ENCODE measurements at places on chromosomes 2 and 18.

DNA sequence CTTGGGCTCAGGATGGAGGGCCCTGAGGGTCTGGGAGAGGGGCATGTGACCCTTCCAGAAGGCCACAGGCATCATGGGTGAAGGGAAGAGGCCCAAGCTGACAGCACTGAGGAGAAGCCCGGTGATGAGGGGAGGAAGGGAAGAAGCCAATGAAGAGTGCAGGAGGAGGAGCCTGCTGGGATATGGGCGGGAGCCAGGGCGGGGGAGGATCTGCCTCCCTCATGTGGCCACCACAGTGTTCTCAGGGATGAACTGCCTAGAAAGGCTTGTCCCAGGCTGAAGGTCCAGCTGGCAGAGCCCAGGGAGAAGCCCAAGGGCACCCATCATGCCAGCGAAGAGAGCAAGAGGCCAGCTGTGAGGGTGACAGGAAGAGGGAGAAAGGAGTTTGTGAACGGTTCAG is 24.6 kb upstream of the PLB1 start:
- DNase-seq: no peak

DNA sequence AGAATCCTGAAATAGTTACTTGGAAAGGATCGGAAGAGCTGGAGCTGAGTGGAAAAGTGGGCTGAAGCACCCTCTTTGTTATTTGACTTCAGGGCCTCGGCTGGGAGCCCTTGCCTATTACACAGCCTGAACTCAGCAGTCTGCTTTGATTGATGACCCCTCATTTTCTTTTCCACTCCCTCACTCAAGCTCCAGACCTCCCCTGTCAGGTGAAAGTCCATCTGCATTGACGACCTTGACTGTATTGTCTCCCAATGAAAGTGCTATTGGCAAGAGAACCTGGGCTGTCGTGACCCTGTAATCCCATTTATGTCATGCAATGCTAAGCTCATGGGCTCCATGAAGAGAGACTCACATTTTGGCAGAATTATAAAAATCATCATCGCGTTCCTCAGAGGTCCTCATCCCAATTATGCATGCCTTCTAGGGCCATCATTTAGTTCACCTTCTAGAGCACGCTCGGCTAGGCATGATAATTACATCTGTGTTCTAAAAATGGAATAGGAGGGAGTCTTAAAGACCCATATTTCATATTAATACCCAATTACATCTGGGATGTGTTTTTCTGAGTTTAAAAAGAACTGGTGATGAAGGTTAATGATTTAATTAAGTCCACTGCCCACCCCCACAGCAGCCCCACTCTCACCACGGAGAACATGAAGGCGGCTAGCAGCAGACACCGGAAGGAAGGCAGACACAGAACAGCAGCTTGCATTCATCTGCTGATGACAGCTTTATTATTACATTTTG is 472.5 kb downstream of the PID1 start:
- DNase-seq: no peak

DNA sequence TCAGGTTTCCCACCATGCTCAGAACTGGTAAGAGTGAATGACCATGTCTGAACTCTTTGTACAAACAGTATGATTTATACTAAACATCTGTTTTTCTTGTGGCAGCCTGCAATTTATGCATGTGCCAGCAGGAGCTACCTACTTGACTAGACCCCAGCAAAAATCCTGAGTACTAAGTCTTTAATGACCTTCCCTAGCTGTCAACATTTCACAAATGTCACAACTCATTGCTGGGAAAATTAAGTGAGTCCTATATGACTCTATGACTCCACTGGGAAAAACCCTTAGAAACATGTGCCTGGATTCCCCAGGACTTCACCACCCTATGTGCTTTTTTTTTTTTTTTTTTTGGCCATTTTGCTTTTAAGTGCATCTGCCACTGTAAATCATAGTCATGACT is 1225.8 kb downstream of the SUCLG1 start:
- no peak for DNase-seq

DNA sequence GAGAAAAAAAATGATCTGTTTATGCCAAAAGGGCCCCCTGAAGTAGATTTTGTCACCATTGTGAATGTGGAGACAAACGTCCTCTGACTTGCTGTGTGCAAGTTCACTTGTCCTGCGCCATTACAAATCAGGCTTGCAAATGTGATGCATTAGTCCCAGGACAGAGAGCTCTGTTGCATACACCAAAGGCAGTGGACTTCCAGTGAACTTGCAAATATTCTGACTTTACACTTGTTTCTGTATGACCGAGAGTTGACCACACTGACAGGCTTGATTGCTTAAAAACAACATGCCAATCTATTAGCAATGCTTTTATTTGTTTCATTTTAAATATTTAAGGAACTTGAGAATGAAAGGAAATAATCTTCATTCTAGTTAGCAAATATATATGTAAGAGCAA is 293.2 kb downstream of the PLCL1 start:
- no peak for DNase-seq

DNA sequence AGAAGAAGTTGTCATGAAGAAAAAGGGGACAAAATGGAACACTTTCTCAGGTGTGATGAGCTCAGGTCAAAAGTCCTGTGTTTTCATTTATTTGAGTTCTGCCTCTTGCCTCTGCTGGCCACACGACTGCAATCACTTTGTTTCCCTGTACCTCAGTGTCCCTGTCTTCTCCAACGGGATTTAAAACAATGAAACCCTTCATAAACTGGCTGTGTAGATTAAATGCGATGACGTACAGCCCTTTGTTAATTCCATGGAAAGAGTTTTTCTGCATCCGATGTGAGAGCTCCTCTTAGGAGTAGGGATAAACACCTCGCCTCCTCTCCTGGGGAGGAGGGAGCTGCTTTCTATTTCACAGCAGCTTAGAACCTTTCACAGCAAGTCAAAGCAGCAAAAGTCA is 51.5 kb upstream of the CNGA3 start:
- DNase-seq: no peak

DNA sequence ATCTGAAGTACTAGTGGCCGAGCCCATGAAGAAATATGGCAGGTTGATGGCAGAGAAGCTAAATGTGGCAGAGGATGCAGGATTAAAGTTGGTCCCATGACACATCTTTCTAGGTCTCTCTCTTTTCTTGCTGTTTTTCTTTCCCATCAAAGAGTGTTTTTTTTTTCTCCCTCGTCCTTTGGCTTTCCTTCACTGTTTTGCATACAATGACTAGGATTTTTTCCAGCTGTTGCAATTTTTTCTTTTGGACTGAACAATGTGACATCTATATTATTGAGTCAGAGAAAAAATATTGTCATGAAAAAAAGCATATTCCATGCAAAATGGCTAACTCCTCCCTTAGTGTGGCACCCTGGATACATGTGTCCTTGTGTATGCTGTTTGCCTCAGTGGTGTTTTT is 939.5 kb upstream of the FANCL start:
- DNase-seq: no peak

DNA sequence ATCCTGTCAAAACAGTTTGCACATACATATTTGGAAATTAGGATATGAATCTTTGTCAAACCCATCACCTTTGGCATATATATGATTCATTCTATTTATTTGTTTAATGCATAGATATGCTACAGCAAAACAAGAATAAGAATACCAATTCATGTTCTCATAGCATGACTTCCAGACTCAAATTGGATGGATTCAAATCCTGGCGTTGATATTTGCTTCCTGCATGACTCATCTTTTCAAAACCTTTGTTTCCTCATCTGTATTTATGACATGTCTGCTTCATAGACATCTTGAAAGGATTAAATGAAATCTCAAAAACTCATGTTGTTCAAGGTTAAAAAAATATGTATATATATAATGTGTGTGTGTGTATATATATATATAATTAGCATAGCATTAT is 261.3 kb downstream of the MBD5 start:
- DNase-seq: no peak

DNA sequence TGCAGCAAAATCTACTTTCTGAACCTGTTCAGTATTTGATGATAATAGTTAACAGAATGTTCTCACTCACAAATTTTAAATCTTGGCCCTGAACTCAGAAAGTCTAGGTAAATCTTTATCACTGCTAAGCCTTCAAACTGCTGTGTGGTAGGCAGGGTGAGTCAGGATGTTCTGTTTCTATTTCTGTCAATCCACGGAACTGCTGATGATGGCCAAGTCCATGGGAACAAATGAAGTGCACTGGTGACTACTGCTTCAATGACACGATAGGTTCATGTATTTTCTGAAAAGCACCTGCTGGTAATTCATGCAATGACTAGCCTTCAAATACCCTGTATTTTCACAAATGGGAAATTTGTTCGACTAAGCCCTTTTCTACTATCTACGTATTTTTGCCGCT is 14.2 kb downstream of the NIFK start:
- DNase-seq: peak; percentile 22

DNA sequence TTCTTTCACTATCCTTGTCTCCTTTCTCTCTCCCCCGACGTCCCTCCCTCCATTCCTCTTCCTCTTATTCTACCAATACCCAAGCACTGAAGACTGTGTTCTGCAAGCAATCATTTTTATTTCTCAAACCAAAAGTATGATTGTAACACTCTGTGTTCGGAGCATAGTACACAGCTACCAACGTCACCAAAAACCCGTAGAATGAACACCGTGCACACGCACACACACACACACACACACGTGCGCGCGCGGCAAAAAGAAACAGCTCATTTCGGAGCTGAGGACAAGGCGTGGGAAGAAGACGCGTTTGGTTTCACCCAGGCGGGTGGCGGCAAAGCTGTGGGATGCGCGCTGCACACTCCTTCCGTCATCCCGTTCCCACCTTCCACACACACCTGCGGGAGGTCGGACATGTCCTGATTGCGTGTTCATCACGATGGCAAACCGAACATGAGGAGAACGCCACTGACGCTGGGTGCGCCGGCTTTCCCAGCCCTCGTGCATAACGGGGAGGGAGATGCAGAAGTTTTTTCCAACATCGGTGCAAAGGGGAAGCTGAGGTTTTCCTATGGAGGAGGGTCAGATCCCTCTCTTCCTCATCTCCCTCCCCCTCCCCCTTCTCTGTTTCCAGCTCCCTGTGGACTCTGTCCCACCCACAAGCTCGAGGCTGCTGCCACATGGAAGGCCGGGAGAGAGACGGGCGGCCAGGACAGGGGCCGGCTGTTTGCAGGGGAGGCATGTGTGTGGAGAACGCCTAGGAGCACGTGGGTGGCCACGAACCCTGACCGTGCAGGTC is 20.4 kb downstream of the MBP start:
- peak; percentile 16 for DNase-seq

DNA sequence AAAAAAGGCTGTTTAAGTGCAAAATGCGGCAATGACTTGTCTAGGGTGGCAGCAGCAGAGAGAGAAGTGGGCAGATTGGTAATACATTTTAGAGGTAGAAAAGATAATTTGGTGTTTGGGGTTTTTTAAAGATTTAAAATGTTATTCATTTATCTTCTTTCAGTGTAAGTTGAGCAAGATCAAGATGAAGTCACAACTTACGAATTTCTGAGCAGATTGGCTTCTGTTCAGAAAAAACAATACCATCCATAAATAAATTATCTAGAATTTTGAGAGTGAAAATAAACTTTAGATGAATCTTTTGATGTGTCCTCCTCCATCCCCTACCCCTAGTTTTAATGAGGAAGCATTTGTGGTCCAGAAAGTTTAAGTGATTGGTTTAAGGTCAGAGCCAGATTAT is 47.9 kb upstream of the FAM171B start:
- DNase-seq: no peak

DNA sequence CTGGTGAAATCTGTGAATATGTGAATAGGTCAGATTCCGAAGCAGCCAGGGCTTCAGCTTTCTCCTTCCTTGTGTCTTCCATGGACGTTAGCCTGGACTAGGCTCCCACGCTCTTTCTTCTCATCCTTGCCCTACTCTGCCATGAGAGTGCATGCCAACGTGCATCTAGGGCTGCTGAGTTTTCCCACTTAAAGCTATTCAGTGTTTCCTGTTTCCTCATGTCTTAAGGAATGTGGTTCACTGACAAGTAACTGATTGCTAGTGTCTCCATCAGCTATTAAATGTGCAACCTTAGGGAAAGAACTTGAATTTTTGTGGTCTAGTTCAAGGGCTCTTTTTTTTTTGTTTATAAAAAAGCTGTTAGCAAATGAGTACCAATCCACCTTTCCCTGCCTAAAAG is 642.3 kb upstream of the LINC00305 start:
- DNase-seq: no peak

DNA sequence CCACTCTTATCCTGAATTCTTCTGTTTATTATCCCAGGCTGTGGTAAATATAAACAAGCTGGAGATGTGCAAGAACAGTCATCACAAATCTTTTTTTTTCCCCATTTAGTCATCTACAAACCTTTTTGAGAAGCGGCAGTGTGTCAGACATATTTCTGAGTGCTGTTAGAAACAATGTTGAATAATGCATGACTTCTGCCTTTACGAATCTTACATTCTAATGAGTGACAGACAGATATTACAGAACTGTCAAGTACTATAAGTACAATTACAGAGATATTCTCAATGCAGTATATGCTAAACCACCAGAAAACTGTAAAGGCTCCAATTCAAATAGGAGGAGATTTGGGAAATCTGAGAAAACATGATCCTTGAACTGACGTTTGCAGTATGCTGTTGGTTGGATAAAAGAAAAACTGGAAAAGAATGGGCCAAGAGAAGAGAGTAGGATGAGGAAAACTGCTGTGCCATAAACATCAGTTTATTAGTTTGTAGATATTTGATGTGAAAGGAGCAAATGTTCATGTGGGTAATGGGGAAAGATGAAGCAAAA is 379.5 kb upstream of the SLC8A1 start:
- no peak for DNase-seq

DNA sequence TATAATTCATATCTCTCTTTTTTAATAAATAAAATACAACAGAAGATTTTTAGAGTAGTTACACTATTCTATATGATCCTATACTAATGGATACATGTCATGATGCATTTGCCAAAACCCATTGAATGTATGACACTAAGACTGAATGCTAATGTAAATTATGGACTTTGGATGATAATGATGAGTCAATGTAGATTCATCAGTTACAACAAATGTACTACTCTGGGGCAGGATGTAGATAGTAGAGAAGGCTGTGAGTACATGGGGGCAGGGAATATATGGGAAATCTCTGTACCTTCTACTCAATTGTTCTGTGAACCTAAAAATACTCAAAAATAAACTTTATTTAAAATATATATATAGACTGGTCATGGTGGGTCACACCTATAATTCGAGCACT is 45.6 kb upstream of the NEDD4L start:
- no peak for DNase-seq

DNA sequence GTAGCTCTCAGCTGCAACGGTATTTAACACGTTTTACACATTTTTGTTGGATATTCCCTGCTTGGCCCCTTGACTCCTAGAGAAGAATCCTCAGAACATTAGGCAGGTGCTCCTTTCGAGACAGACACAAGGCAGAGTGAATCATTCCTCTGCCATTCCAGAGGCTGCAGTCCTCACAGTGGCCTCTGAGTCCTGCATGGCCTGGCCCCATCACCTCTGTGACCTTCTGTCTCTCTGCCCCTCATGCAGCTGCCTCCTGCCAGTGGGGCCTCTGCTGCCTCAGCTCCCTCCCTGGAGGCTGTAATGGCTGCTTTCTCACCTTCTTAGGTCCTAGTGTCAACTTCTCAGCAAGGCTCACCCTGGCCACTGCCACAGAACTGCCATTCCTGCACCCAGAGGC is 101.3 kb downstream of the PTPRM start:
- DNase-seq: no peak

DNA sequence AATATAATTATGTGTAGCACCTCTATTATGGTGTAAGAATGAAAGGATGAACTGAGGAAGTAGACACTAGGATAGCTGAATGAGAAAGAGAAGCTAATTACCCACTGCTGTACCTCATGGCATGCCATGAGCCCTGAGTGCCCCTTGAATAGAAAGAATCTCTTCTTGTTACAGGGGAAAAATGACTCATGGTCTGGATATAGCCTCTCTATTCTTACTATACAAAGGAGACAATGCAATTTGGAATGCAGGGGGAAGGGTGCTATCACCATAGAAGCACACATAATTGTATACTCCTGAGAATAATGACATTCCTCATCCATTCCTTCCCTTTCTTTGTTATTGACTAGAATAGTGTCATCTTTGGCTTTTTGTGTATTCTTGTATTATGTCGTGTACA is 385.2 kb downstream of the CDH7 start:
- no peak for DNase-seq

All from MV-4-11 (cell line).